ENCODE measurements at places on chromosomes 3 and 15. TPM values are rescaled to one million over a fixed set of nuclear protein-coding genes. Genes with fewer than 3 reads are reported as not detected.

Gene MESP1
- total RNA-seq, result 0.27 TPM

Gene SLC35G2
- 3.3 TPM for total RNA-seq

Gene SHC4
- 4.2 TPM for total RNA-seq

Gene PLSCR5
- not detected for total RNA-seq

Gene LRRC34
- total RNA-seq, result 3.1 TPM

Gene MAGEL2
- not detected for total RNA-seq

Gene ASB14
- not detected for total RNA-seq

Gene ABHD14A
- 14.7 TPM for total RNA-seq

Gene ITIH1
- total RNA-seq, result not detected

Gene PRKCD
- total RNA-seq, result 10.1 TPM

Gene HRG
- not detected for total RNA-seq

Gene TRH
- not detected for total RNA-seq
